ENCODE measurements at places on chromosomes 5 and 9.

- DNase-seq, result no peak
Measured at GRCh38 chr9:125594223-125594610, 112.8 kb downstream of the MAPKAP1 start.

DNA sequence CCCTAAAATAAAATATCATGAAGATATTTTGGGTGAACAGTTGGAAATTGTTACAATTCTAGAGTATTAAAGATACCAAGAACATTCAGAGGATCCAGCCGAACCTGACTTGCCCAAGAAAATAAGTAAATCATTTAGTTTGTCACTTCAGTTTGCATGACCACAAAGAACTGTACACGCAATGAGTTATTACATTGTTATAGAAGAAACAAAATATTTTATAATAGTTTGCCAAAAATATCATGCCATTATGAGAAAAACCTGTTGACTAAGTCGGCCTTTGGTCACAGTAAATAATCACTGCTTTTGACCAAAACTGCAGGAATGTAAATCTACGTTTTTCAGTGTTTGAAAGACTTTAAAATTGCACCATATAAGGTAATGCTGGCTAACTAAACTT, 27.9 kb downstream of the TRIO start:
- no peak for DNase-seq

- no peak for DNase-seq
Measured at GRCh38 chr9:130770679-130771442, 64.2 kb upstream of the ABL1 start.

GRCh38 chr5:165906871-165907270, 2384.6 kb upstream of the WWC1 start:
- DNase-seq, result no peak

DNA sequence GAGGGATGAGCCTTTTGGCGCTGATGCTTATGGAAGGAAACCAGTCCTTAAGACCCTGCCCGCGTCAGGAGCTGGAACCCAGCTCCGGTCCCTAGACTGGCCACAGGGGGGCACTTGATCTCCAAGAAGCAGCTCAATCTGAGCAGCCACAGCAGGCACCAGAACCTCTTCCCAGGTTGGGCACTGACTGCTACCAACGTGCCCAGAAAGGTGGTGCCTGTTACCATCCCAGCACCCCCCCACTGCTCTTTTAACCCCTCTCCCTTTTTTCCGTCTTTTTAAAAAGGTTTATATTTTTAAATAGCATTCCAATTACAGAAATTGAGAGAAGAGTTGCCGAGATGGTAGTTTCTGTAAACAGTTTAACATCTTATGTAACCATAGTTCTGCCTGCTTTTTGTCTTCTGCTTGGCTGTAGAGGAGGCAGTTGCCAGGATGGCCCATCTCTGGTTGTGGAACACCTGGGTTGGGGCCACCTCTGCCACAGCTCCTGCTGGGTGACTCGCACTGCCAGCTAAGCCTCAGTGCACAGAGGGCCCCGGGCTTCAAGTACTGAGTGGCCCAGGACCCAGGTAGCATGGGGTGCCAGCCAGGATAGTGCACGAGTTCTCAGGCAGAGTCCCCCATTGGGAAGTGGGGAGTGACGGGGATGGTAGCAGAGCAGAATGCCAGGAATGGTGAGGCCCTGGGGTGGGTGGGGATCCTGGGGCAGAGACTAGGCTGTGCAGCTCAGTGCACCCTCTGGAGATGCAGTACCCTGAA, 62.8 kb downstream of the PFDN1 start:
- DNase-seq, result peak; percentile 66

- no peak for DNase-seq
Measured at GRCh38 chr9:22682536-22682935, 235.9 kb downstream of the DMRTA1 start.

All from lower lobe of right lung (tissue), 2 donors.